ENCODE measurements at places on chromosomes 2 and 18. TPM values are rescaled to one million over a fixed set of nuclear protein-coding genes. Genes with fewer than 3 reads are reported as not detected.
A peak's percentile ranks its signal among the peaks of the same experiment; 100 is the strongest.

ALPP gene
- not detected for total RNA-seq

GALR1 gene
- not detected for total RNA-seq

DNA sequence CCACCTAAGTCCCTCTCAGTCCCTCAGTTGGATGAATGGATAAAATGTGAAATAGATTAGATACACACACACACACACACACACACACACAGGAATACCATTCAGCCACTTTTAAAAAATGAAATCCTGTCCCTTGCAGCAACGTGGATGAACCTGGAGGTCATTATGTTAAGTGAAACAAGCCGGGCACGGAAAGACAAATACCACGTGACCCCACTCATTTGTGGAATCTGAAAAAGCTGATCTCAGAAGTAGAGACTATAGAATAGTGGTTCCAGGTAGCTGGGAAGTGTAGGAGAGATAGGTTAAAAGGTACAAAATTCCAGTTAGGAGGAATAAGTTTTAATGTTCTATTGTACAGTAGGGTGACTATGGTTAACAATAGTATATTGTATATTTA is 31.0 kb downstream of the TTC32 start:
- no peak for DNase-seq

DNA sequence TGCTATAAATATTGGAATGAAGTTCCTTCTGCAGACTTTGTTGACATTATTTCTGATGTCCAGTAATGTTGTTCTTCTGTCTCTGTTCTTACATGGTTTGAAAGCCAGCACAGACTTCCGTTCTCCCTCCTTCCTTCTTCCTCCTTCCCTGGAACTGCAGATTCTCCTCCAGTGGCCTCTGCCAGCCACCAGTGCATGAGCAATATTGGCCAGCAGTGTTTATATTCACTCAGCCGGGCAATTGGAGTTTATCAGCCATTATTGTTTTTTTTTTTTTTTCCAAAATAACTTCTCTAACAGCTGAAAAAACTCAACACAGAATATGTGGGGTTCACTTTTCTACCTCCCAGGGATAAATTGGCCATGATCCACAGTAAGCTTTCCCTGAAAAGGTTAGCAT is 86.8 kb downstream of the ADCYAP1 start:
- DNase-seq: peak; percentile 81

DNA sequence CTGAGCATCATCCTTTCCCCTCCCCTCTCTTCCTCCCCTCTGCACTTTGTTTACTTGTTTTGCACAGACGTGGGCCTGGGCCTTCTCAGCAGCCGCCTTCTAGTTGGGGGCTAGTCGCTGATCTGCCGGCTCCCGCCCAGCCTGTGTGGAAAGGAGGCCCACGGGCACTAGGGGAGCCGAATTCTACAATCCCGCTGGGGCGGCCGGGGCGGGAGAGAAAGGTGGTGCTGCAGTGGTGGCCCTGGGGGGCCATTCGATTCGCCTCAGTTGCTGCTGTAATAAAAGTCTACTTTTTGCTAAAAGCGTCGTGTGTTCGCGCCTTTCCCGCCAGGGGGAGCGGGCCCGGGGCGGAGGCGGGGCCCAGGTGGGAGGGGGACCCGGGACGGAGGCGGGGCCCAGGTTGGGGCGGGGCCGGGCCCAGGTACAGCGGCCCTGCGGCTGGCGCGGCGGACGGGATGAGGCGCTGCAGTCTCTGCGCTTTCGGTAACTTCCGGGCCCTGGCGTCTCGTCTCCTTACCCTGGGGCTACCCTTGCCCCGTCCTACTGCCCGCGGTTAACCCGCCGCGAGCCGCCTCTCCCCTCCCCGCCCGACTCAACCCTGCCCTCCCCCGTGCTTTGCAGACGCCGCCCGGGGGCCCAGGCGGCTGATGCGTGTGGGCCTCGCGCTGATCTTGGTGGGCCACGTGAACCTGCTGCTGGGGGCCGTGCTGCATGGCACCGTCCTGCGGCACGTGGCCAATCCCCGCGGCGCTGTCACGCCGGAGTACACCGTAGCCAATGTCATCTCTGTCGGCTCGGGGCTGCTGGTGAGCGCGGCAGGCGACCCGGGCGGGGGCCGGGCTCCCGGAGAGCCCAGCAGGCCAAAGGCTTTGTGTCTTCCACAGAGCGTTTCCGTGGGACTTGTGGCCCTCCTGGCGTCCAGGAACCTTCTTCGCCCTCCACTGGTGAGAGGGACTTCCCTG is at the start of gene KRTCAP3:
Gene KRTCAP3, plus strand, starts transcription at position 424 of the 962 bp plus-strand sequence. Its CDS starts 32 bp downstream, at position 456.
- DNase-seq: no peak

All from endothelial cell of umbilical vein (primary cell).